ENCODE measurements at places on chromosomes 1 and 21. TPM values are rescaled to one million over a fixed set of nuclear protein-coding genes. Genes with fewer than 3 reads are reported as not detected.

ADAMTS1 gene
- polyA plus RNA-seq, result 299 TPM

FAM72D gene
- 0.25 TPM for polyA plus RNA-seq

THEM5 gene
- polyA plus RNA-seq, result not detected

DNA sequence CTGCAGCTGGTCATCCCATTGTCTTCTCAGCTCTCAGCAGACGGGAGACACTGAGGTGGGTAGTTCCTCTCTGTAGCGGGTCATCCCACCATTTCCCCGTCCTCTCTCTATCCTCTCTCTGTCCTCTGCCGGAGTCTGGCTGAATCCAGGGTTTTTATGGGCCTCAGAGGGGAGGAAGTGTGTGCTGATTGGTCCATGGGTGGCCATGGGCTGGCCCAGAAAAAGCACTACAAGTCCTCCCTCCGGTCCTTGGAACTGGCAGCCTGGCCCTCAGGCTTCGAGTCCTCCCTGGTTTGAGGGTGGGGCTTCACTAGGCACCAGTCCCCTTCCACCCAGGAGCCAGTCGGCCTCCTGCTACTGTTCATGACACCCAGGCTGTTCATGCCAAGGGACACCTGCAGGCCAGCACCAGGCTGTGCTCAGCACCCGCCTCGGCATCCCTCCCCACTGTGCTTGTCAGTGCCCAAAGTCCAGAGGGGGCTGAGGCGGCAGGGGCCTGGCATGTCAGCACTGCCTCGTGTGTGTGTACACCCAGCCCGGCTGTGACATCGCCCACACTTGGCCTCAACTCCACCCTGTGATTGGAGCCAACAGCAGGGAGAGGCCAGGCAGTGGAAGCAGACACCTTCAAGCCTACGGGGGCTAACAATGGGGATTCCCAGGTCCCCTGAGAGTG lies 23.0 kb upstream of the LRRC8C start:
- no peak for DNase-seq

GRCh38 chr1:210372931-210373627 lies 44.4 kb downstream of the HHAT start:
- DNase-seq, result no peak

All from urinary bladder (tissue), 4 donors.